ENCODE measurements at places on chromosomes 16 and 17.

GRCh38 chr17:18379246-18380146 is 1.9 kb downstream of the EVPLL start:
- no peak for DNase-seq

DNA sequence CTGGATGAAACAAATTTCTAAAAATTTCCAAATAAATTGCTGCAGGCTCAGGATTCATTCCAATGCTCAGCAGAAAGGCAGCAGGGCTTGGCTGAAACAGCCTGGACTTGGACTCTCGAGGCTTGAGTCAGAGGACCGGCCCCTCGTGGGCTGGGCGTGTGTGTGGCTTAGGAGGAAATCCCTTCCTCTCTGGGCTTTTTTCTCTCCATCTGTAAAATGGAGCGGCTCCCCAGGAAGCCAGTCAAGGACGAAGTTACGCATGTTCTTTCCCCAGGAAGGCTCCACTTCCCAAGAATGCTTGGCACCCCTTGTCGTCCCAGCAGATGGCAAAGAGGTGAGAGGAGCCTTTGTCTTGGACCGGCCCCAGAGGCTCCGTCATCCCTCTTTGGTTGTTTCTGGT is 13.5 kb downstream of the SLC46A1 start:
- DNase-seq, result no peak

- DNase-seq, result no peak
Observed at GRCh38 chr17:68507576-68507975, 4.7 kb upstream of the PRKAR1A start.

DNA sequence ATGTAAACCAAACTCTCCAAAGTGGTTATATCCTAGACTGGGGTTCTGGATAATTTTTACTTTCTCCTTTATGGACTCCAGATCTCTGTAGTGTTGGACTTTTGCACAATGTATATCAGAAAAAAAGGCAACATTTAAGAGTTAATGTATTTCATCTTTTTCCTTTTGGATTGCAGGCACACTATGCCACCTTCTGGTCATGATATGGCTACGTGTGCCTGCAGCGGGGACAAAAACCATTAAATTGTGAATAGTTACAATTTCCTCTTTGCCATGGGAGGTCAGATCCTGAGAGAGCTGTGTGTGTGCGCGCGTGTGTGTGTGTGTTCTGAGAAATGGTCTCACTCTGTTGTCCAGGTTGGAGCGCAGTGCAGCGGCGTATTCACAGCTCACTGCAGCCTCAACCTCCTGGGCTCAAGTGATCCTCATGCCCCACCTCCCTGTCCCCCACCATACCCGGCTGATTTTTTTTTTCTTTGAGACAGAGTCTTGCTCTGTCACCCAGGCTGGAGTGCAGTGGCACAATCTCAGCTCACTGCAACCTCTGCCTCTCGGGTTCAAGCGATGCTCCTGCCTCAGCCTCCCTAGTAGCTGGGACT is 4.3 kb upstream of the SGF29 start:
- peak; percentile 38 for DNase-seq

DNA sequence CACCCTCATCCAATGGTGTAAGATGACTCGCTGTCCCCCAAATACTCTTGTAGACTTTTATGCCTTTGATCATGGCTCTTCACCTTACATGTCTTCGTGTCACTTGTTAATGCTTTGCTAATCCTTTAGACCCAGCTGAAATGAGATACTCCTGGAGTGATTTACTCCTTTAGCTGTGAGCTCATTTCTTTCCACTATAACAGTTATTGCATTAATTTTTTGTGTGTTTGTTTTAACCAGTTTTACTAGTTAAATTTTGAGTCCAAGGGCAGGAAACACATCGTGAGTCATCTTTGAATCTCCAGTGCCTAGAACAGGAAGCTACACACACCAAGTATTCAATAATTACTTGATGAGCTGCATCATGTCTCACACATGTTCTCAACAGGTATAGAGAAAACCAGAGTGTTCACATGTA is 6.5 kb upstream of the CTCF start:
- DNase-seq, result no peak

- no peak for DNase-seq
Observed at GRCh38 chr16:68375801-68376536, 65.2 kb downstream of the PRMT7 start.

GRCh38 chr16:76207270-76207669 is 69.9 kb upstream of the CNTNAP4 start:
- no peak for DNase-seq

DNA sequence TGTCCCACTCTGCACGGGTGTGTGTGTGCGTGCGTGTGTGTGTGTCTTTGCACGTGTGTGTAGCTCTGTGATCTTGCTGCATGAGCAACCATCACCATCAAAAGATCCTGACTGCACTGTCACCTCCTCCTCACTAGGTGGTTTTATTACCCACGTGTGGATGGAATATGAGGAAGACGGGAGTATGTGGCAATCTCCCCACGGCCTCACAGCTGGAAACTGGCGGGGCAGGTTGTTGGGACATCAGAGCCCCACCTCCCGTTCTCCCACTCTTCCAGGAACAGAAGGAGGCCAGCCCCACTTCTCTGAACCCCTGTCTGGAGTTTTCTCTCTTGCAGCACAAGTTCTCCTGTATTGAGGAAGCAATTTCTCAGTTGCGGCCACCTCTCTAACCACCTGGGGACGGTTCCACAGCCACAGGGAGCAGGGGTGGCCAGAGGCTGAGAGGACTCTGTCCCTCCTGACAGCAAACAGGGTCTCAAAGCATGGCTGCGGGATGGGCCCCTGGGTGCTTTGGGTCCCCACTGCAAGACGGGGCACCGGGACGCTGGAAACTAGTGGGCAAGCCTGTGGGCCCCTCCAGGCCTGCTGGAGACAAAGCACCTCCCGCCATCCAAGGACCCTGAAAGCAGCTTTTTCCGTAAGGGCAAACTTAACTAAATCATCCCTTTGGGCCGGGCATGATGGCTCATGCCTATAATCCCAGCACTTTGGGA is 27.9 kb upstream of the ATP2C2 start:
- no peak for DNase-seq

DNA sequence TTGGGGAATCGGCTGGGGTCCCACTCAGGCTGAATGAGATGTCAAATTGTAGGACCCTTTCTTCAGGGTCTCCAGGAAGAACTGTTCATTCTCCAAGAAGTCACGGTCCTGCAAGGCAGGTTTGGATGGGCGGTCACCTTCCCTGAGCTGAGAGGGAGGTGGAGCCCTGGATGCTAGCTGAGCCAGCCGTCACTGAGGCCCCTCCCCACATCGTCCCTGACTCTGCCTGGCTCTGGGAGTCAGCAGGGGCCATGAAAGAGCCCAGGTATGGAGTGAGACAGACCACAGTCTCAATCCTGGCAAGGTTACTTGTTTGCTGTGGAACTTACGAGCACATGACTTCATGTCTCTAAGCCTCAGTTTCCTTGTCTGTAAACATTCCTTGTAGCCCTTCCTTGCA is 6.0 kb upstream of the MRPL38 start:
- DNase-seq, result no peak

DNA sequence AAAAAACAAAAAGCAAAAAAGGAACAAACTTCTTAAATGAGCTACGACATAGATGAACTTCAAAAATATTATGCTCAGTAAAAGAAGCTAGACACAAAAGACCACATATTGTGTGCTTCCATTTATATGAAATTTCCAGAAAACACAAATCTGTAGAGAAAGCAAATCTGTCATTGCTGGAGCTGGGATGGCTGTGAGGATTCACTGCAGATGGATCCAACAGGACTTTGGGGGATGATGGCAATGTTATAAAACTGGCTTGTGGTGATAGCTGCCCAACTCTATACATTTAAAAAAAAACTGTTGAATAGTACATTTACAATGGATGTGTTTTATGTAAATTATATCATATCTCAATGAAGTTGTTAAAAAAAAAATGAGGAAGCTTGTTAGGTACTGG is 52.6 kb upstream of the MAP3K14 start:
- DNase-seq, result no peak

DNA sequence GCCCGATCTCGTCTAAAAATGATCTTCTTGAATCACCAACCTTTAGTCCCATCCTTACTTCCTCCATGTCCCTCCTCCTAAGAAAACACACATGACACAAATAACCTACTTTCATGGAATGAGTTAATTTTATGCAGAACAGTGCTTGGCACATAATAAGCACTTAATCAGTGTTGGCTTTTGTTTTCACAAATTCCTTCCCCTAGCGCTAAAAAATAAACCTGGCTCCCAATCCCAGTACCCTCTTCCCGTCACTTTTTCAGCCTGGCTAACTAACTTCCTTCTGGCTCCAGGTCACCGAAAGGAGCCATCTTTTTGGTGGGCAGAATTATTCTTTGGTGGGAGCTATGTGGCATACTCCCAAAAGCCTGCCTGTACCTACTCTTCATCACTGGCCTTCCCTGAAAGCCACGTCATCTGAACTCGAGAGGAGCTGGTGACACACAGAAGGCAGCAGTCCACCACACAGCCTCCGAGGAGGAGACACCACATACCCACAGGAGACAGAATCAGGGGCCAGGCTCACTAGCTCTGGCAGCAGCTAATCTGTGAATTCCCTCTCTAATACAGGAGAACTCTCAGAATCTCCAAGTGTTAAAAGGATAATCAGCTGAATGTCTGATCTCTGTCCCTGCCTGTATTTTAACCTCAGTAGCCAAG is 114.5 kb downstream of the SMG6 start:
- no peak for DNase-seq

DNA sequence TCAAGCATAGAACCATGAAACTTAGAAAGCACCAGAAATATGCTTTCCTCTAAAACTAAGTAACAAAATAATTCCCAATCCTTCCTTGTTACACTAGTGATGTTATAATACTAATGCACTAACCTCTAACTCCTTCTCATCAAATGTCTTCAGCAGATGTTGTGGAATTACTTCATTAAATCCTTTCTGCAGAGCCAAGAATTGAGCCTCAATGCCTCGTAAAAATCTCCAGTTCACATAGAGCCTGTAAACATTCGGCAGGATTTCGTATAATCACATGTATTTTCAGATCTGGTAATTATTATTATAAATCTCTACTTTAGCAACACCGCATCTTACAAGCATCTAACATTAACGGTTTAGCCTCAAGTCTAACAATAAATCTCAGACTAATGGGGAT is 44.7 kb downstream of the CEP95 start:
- DNase-seq, result no peak

- DNase-seq, result no peak
Observed at GRCh38 chr17:49951362-49952082, 17.5 kb upstream of the DLX4 start.

DNA sequence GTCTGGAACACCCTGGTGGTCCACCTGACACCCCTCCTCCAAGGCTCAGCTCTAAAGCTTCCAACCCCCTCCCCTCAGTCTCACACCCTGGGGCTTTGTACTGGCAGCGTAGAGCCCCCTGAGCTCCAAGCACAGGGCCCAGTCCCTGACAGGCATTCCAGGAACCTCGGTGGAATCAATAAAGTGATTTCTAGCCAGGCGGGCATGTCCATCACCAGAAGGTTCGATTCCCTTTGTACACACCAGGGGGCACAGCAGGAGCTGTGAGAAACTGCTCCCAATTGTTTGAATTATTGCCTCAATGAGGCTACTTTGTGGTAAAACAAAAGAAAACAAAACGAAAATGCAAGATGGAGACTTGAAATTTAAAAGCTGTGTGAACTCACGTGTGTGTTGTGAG is 51.8 kb downstream of the SMPD3 start:
- peak; percentile 69 for DNase-seq

DNA sequence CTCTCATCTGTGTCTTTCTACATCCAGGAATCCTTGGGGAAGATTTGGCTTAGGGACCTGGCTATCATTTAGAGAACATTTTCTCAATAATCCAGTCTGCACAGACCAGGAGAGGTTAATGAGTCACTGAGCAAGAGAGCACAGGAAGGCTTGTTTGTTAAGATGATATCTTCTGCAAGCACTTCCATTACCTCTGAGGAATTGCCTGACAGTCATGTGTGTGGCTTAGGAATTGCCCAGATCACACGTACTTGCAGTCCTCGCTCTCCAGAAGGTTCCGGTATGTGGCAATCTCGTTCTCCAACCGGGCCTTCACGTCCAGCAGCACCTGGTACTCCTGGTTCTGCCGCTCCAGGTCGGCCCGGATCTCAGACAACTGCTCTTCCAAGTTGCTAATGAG is 3.3 kb downstream of the KRT37 start:
- DNase-seq, result no peak

- peak; percentile 45 for DNase-seq
Observed at GRCh38 chr17:48613862-48614694, 1.0 kb downstream of the HOXB8 start.

DNA sequence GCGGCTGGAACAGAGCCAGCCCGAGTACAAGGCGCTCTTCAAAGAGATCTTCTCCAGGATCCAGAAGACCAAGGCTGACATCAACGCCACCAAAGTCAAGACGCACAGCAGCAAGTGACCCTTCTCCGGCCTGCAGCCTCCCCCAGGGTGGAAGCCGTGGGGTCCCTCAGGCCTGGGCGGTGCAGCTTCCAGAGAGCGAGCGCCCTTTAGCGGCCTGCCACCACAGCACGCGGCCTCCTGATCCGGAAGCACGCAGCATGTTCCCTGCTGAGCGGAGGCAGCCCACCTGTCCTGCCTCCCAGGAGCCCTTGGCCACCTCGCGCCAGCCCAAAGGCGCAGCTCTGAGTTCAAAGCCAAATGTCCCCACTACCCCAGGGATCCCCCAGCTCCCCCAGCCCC is 8.5 kb upstream of the MRPL58 start:
- DNase-seq, result no peak

DNA sequence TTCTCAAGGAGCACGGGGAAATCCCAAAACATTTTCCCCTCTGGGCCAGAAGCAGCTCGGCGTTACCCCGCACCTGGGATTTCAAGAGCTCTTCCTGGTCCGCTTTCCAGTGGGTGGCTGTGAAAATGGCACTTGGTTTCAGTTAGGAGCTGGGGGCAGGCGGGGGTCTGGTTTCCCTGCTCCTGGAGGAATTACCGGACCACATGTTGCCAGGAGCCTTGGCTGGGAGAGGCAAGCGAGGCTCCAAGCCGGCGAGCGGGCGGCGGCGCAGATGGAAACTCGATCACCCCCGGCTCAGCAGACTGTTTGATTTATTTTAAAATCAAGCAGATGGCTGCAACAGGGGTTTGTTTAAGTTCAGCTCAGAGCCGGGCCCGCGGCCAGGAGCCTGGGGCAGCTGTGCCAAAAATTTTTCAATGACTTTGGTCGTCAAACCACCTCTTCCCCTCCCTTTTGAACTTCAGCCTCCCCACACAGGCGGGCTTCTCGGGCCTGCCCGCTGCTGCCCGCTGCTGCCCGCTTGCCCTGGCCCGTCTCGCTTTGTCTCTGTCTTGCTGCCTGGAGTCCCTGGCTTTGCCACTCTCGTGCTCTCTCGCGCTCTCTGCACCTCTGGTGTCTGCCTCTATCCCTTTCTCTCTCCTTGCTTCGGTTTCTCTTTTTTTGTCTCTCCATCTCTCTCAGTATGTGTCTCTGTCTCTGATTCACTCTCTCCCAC is 108.0 kb upstream of the CIBAR2 start:
- DNase-seq, result no peak

GRCh38 chr17:36594626-36595401 is 3.1 kb downstream of the DHRS11 start:
- no peak for DNase-seq

- DNase-seq, result no peak
Observed at GRCh38 chr17:74233937-74234336, 20.6 kb downstream of the TTYH2 start.

- DNase-seq, result no peak
Observed at GRCh38 chr17:74185571-74186185, 17.8 kb upstream of the RPL38 start.
